ENCODE measurements at places on chromosomes 12 and 14. TPM values are rescaled to one million over a fixed set of nuclear protein-coding genes. Genes with fewer than 3 reads are reported as not detected.

The DYRK4 gene
- 45.0 TPM for total RNA-seq

The CALCOCO1 gene
- total RNA-seq: 167 TPM

- DNase-seq: no peak
- no peak overlapping the region for H3K27ac ChIP-seq
- H3K27me3 ChIP-seq: no peaks in the 10 kb centered on the region
- H3K4me1 ChIP-seq: no peaks in the 10 kb centered on the region
Measured at GRCh38 chr14:64855721-64856528, 23.8 kb downstream of the SPTB start.

GRCh38 chr14:74504412-74504811 is 10.8 kb downstream of the ISCA2 start:
- DNase-seq: no peak
- H3K4me1 ChIP-seq: peaks cover 3% of the 10 kb centered on the region
- H3K36me3 ChIP-seq: no peaks in the 10 kb centered on the region
- H3K27me3 ChIP-seq: no peaks in the 10 kb centered on the region
- H3K27ac ChIP-seq: no peak overlapping the region

- DNase-seq: no peak
- H3K4me1 ChIP-seq: peaks cover 10% of the 10 kb centered on the region
- no peak overlapping the region for H3K27ac ChIP-seq
- H3K27me3 ChIP-seq: no peaks in the 10 kb centered on the region
- H3K36me3 ChIP-seq: no peaks in the 10 kb centered on the region
Measured at GRCh38 chr14:68584786-68585185, 208.1 kb downstream of the ZFP36L1 start.

Data from ovary (tissue), 10 donors.